NCI-H2081 treated with DMSO at 0.1 percent for 48 hours (cell line): ENCODE measurements at places on chromosomes 6 and 20.
A peak's percentile ranks its signal among the peaks of the same experiment; 100 is the strongest.

GRCh38 chr6:157514659-157515496 lies 133.9 kb downstream of the ZDHHC14 start:
- DNase-seq = no peak

- DNase-seq = no peak
These were observed 180.3 kb downstream of the ANKRD60 start for GRCh38 chr20:58048096-58048702.

GRCh38 chr6:33163540-33163939 lies 28.7 kb downstream of the COL11A2 start:
- no peak for DNase-seq

GRCh38 chr6:168004023-168004422 lies 6.6 kb downstream of the KIF25 start:
- DNase-seq = no peak

DNA sequence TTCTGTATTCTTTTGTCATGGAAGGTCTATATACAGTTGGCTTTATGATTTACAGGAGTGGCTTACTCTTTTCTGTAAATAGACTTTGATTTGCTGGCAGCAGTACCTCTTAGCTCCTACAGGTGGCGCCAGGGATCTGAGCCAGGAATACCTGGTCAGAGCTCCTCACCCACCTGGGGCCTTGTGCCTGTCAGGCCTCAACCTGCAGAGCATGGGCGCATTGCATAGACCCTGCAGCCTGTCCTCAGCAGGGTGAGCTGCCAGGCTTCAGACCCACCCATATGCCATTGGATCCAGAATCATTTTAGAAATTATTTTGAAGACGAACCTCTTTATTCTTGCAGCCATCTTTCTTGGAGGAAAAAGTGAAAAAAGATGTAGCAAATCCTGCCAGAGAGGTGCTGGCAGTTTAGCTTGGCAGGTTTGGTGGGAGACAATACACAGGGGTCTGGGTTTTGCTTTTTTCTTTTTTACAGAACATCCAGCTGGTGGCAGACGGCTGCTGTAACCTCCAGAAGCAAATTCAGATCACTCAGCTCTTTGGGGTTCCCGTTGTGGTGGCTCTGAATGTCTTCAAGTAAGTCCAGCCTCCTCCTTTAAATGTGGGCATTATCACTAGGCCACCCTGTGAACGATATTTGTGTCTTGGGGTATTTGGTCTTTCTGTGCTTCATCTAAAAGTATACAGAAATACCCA lies 149.1 kb downstream of the MTHFD1L start:
- peak; percentile 0 for DNase-seq

DNA sequence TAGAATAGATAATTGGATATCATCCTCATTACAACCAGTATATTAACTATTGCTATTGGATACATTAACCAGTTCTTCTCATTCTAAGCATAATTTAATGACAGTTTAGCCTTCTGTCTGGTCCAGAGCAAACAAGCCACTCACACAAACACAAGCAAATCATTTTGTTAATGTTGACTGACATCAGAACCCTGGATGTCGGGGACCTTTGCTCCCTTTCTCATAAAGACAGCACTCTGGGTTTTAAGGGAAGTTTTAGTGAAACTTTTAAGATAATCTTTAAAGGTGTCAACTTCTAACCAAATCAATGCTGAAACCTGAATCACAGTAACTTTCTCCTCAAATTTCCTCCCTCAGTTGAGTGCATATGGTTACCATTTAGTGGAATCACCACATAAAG lies 113.9 kb downstream of the PTPRK start:
- no peak for DNase-seq

DNA sequence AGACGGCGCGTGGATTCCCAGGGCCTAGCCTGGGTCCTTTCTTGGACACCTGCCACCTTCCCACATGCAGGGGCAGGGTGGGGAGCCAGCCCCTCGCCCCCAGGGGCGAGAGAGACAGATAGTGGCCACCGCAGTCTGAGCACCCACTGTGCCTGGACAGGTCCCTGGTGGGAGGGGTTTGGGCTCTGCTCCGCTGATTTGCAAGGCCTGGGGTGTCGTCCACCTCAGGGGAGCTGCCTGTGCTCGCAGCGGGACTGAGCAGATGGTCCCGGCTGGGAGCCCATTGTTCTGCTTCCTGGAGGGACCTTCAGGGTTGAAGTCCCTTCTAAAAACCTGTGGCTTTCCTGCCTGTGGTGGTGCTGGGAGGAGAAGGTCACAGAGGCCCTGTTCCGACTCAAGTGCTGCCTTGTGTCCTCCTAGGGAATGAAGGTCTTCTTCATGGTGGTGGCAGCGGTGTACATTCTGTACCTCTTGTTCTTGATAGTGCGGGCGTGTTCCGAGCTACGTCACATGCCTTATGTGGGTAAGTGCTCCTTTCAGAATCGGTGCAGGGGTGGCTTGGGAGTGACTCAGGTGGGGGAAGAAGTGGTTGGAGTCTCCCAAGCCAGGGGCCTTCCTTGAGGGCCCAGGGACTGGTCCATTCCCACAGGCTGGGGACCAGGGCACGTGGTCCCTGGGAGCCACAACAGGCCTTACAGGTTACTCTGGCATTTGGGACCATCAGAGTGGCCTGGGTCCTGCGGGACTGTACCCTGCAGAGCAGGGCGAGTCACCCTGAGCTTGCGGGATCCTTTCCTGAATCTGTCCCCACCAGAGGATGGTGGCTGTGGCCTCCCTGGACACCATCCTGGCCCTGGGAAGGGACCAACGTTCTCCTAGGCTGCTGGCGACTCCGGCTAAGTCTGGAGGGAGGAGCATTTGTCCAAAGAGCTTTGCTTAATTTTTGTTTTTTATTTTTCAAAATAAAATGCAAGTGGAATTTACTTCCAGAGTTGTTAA lies 19.6 kb downstream of the DYNLT1 start:
- no peak for DNase-seq

GRCh38 chr6:30157581-30157980 lies 3.4 kb downstream of the TRIM10 start:
- no peak for DNase-seq

DNA sequence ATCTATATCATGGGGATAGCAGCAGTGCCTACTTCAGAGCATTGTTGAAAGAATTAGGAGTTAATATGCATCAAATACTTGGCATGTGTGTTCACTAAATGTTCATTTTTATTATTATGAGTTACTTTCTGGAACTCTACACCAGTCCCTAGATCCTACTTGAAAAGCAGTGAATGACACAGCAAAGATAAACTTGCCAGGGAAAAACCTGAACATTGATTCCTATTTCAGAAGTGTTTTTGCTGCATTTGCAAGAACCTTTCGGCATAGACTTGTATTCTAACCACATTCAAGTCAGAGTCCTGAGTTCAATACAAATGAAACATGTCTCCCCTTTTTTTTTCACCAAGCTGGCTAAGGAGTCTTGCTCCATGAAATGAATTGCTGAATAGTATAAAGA lies 187.4 kb upstream of the TAB2 start:
- DNase-seq = no peak

DNA sequence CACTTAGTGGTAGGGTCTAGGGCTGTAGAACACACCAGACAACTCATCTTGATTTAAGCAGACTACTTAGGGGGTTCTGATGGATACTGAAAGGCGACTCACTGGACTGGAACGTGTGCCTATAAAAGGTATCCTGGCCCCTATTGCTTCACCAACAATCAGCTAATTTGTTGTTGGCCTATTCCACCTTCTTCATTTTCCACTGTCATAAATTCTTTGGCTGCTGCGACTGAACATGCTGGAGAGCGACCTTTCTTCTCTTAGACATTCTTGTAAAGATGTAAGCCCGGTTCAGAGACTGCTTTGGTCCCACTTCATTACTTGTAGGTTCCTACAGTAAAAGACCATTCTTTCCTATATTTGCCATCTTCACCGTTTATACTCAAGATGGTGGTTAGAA lies 609.9 kb upstream of the CITED2 start:
- no peak for DNase-seq

GRCh38 chr6:88910922-88911778 lies 52.3 kb downstream of the RNGTT start:
- DNase-seq = no peak

- DNase-seq = no peak
These were observed 6.7 kb downstream of the ZFAND3 start for GRCh38 chr6:37826188-37826587.

DNA sequence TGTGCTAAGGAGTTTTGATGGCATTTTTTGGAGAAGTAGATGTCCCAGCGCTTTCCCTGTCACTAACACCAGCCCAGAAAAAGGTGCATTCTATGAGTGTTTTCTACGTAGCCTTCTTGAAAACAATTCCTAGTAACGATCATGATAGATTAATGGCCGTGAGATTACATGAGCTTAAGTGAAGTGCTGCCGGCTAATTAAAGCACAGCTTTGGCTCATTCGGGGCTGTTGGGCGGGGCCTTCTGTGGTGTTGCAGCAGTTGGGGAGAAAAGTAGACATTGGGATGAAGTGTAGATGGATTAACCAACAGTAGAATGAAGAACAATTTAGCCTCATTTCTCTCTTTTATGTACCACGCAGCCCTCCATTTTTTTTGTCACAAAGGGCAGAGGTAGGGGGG lies 20.8 kb upstream of the TRAF3IP2 start:
- no peak for DNase-seq

GRCh38 chr6:80227545-80228105 lies 121.2 kb downstream of the BCKDHB start:
- no peak for DNase-seq

DNA sequence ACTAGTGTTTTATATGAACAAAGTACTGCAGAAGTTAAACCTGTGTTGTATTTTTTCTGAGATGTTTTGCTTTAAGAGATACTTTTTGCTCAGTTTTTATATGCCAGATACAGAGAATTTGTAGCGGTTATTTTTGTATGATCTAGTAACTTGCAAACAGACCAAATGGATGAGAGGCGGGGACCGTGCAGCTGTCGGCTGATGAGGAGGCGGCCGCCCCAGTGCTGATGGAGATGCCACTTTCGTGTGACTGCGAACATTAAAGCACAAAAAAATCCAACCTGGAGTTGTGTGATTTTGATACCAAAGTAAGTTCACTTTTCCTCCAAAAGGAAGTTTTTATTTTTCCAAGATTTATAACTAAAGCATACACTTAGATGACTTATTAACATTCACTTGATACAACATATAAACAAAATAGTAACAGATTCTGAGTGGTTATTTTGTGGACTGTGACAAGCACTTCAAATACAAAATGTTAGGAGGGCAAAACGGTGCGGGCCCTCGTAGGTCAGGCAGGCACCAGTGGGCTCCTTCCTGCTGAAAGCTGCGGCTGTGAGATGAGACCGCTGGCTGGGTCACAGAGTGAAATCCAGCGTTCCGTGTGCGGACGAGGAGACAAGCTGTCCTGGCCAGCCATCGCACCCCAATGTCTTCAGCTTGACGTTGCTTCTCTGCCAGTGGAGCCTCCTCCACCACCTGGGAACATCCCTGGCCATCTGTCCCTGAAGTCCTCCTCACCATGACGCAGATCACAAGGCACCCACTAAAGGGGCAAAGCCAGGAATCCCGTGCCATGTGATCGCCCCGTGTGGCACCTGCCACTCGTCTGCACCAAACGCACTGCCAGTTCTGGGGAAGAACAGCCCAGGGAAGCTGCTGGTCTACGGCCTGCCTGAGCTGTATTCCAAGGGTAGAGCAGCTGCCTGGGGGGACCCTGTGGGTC lies 4.0 kb upstream of the OGFR start:
- DNase-seq = no peak

GRCh38 chr6:31363811-31364210 lies 6.8 kb upstream of the HLA-B start:
- no peak for DNase-seq

DNA sequence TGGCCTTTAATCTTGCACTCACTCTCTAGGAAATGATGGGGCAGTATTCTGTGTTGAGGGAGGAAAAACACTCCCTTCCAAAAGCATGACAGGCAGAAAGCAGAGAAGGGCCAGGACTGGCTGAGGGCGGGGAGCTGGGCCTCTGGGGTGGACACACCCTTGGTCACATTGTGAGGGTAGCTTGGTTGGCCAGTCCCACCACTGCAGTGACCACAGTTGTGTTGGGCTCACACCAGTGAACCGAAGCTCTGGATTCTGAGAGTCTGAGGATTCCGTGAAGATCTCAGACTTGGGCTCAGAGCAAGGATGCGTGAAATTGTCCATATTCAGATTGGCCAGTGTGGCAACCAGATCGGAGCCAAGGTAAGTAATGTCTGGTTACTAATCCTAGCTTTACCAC lies at the start of gene TUBB1:
Gene TUBB1, plus strand, starts transcription at position 213 of the 400 bp plus-strand sequence. Its CDS starts 94 bp downstream, at position 307.
- no peak for DNase-seq

- DNase-seq = no peak
These were observed 3.9 kb downstream of the SRC start for GRCh38 chr20:37349517-37350491.

- no peak for DNase-seq
These were observed 24.5 kb upstream of the SMOC2 start for GRCh38 chr6:168416531-168416930.

GRCh38 chr20:63149531-63150192 lies 66.3 kb downstream of the YTHDF1 start:
- DNase-seq = no peak

GRCh38 chr6:137224799-137225198 lies 5.6 kb upstream of the IFNGR1 start:
- no peak for DNase-seq
